Activated CD8-positive, alpha-beta memory T cell treated with anti-CD3 and anti-CD28 coated beads for 24 hours (primary cell): ENCODE measurements at places on chromosomes 13 and 19.

- peak; percentile 84 for DNase-seq
Measured at GRCh38 chr19:38224014-38224862, at the start of gene DPF1. DPF1 (minus strand) TSS chr19:38224222; CDS start chr19:38224142, 80 bp downstream.

DNA sequence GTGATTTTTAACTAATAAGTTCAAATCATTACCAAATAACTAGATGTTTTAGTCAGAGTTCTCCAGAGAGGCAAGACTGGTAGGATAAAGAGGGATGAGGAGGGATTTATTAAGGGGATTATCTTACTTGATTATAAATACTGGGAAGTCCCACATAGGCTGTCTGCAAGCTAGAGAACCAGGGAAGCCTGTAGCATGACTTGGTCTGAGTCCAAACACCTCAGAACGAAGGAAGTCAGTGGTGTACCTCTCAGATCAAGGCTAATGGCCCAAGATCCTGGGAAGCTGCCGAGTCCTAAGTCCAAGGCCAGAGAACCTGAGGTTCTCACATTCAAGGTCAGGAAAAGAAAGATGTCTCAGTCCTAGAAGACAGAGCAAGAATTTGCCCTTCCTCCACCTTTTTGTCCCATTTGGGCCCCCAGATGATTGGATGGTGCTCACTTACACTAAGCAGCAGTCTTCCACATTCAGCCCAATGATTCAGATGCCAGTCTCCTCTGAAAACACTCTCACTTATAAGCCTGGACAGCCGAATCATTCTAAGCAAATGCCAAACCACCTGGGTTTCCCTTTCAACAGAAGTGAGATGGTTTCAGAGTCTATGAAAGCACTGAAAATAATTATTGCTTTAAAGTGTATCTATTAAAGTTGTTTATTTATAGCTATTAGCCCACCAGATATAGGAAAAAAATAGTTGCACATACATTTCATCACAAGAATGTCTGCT, 1599.2 kb downstream of the OLFM4 start:
- DNase-seq = no peak

DNA sequence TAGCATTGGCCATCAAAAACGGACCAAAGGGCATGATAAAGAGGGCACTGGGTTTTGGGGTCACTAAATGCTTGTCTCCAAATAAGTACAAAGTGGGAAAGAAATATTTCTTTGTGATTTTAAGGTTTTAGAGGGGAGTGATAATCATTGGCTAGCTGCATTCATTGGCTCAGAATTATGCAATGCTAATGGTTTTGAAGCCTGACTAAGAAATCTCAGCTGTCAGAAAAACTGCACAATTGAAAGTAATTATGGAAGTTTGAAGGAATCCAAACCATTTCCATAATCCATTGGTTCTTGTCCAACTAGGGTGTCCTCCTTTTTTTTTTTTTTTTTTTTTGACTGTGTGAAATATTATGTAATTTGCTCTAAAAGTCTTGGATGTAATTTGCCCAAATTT, 88.2 kb upstream of the ARGLU1 start:
- DNase-seq = no peak

DNA sequence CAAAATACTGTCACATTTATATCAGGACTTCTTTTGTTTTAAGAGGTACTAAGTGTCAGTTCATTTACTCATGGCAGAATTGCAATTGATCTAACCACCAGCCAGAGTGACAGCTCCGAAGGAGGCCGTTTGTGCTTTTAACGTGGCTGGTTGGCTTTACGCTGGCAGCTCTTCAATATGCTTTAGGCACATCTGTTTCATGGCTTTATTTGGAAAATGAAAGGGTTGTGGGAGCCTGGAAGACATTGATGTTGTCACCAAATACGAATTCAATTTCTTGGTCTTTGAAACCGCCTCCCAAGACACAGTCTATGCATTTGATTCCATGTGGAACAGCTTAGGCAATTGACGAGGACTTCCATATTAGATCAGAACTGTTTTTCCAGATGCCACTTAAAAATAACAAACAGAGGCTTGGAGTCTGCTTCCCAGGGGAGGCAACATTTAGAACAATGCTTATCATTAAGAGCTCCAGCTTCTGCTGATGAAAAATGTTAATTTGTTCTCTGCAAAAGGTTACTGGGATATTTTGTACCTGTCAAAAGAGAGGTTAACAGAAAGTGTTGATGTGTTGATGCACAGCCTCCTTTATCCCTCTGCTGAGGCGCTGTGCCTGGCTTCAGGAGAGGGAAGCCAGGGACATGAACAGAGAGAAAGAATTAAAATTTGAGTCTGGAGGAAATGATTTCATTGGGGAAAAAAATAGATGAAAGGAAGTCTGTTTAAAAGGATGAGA, 64.0 kb upstream of the TNFRSF19 start:
- DNase-seq = no peak

DNA sequence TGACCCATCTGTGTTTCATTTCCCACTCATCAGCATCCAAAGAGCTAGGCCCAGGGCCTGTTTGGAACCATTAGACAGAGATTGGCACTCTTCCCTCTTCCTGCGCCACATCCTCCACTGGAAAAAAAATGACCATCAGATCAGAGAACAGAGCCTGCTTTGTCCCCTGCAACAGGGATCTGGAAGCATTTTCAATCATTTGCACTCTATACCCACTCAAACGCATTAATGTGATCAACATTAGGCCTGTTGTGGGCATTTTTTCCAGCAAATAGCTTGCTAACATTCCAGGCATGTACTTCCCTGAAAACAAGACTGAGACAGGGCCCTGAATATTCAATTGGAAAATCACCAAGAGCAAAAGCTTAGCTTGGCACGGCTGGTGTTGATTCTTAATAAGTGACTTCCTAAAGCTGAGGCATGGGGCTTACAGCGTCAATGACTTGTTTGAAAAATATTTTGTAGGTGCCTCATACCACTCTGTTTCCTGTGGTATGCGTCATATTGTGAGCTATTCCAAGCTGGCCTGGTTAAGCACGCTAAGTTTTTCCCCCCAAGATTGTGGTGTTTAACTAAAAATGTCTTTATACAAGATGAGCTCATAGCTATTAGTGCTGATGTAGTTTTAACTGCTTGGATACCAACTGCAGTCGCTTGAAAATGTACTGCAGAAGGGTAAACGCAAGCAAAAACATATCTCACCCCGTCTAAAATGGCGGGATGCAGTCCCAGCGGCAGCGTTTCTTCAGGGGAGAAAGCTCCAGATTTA, 404.4 kb downstream of the SPRY2 start:
- DNase-seq = no peak

GRCh38 chr13:48851707-48852106, 124.0 kb upstream of the FNDC3A start:
- DNase-seq = no peak

DNA sequence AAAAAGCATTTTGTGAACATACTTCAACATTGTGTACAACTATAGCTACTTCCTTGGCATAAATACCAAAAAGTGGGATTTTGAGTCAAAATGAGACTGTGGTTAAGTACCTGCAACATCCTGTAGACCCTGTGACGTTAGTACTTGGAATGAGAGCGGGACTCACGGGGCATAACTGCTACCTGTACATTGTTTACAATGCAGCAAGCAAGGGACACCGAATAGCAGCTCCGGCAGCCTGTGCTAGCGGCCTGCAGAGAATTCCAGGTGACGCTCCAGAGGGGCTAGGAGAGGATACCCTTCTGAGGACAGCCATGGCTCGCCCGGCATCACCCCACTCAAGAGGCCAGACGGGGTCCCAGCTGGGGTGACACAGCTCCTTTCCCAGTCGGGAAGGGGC, 824 bp upstream of the ZNF331 start:
- no peak for DNase-seq

DNA sequence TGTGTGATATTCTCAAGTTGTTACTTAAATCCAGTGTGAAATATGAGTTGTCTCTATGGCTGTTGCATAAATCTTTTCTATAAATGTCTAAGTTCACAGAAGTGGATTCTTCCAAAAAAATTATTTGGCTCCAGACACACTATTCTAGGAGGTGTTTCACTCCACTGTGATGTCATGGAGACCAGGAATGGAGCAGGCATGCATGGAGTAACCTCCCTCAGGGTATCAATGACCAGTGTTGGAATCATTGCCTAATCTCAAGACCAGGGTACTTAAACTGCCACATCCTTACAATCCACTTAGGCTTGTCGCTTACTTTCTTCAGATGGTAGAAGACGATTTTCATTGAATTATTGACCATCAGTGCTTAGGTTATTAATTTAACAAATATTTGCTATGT, 55.4 kb downstream of the LRRC63 start:
- no peak for DNase-seq

- DNase-seq = peak; percentile 88
Measured at GRCh38 chr19:56252699-56253422, 19.7 kb upstream of the EDDM13 start.
